ENCODE measurements at places on chromosomes 7 and 10. TPM values are rescaled to one million over a fixed set of nuclear protein-coding genes. Genes with fewer than 3 reads are reported as not detected.

Gene JCAD
- total RNA-seq = not detected

Gene MYH16
- not detected for total RNA-seq

Gene ENO4
- not detected for total RNA-seq

Gene C10orf71
- total RNA-seq = not detected

Gene TNS3
- 0.04 TPM for total RNA-seq

Gene COBL
- total RNA-seq = not detected
